Epithelial cell of prostate (primary cell): ENCODE measurements at places on chromosomes 13 and 19.

GRCh38 chr19:33629826-33630375 lies 8.1 kb downstream of the CHST8 start:
- no peak for DNase-seq

- DNase-seq: no peak
Observed at GRCh38 chr19:7292950-7293761, 1.1 kb downstream of the INSR start.

- DNase-seq: no peak
Observed at GRCh38 chr19:49555600-49556411, 24.6 kb downstream of the NOSIP start.

- DNase-seq: no peak
Observed at GRCh38 chr19:52234406-52234805, 35.0 kb upstream of the ZNF766 start.

GRCh38 chr19:30017172-30017571 lies 75.1 kb downstream of the URI1 start:
- no peak for DNase-seq

DNA sequence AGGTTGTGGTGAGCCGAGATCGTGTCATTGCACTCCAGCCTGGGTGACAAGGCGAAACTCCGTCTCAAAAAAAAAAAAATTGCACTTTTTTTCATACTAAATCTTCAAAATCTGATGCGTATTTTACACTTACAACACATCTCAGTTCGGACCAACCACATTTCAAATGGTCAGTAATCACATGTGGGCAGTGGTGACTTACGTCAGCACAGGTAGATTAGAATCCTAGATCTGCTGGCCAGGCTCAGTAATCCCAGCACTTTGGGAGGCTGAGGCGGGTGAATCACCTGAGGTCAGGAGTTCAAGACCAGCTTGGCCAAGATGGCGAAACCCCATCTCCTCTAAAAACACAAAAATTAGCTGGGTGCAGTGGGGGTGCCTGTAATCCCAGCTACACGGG lies 1.6 kb upstream of the FARSA start:
- DNase-seq: no peak

DNA sequence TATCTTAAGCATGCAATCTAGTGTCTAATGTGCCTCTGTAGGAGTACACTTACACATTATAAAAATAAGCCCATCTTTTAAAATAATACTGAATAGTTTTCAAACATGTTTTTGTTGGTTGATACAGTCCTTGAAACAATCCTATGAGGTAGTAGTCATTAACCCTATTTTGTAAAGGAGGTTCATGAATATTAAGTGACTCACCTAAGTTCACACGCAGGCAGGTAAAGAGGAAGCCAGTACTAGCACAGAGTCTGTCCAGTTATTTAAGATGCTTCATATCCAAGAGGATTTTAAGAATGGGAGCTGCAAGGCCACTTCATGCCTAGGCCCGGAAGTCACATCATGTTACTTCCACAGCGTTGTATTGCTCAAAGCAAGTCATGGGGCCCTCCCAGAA lies 121.0 kb upstream of the MAB21L1 start:
- DNase-seq: no peak

- no peak for DNase-seq
Observed at GRCh38 chr19:51034704-51035103, at the start of gene KLK12. KLK12 (minus strand) TSS chr19:51035002; CDS start chr19:51034621, 381 bp downstream.

DNA sequence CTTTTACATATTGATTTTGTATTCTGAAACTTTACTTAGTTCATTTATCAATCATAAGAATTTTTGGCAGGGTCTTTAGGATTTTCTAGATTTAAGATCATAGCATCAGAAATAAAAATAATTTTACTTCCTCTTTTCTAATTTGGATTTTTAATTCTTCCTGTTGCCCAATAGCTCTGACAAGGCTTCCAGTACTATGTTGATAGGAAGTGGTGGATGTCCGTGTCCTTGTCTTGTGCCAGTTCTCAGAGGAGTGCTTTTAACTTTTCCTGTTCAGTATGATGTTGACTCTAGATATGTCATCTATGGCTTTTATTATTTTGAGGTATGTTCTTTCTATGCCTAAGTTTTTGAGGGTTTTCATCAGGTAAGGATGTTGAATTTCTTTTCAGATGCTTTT lies 7.7 kb upstream of the KIR2DL4 start:
- no peak for DNase-seq

GRCh38 chr19:32269831-32270230 lies 75.6 kb upstream of the ZNF507 start:
- DNase-seq: no peak

DNA sequence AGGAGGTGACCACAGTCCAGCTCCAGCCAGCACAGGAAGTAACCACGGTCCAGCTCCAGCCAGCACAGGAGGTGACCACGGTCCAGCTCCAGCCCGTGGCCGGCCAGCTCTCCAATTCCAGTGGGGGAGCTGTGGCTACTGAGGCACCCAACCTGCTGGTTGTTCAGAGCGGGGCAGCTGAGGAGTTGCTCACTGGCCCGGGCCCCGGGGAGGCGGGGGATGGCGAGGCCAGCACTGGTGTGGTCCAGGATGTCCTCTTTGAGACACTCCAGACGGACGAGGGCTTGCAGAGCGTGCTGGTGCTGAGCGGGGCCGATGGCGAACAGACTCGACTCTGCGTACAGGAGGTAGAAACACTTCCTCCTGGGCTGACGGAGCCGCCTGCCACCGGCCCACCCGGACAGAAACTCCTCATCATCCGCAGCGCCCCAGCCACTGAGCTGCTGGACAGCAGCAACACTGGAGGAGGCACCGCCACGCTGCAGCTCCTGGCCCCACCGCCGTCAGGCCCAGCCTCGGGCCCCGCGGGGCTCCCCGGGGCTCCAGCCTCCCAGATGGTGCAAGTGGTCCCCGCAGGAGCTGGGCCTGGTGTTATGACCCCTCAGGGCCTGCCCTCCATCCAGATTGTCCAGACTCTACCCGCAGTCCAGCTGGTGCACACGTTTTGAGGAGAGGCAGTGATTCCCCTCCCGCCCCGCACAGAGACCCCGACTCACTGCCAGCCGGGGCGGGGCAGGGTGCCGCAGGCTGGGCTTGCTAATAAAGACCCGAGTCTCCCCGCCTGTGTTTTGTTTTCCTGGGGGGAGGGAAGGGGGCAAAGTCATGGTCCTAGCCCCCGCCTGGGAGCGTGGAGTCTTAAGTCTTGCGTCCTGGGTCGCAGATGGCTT lies 1.0 kb upstream of the NAT14 start:
- DNase-seq: no peak

DNA sequence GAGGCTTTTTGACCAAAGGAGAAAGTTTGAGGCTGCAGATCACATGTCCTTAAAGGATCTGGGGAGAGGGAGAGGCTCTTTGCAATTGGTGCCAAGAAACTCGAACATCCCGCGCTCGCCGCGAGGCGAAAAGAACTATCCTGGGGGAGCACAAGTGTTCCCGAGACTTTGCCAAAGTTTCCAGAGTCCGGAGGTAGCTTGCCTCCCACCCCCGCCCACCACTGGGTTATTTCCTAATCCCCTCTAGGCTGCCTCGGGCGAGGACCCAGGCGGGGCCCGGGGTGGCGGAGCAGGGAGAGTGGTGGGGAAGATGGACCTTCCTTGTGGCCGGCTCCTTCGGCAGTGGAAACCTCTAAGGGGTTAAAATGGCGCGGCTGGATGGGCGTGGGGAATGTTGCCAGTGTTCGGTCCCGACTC lies 114.5 kb downstream of the KCNRG start:
- DNase-seq: no peak

DNA sequence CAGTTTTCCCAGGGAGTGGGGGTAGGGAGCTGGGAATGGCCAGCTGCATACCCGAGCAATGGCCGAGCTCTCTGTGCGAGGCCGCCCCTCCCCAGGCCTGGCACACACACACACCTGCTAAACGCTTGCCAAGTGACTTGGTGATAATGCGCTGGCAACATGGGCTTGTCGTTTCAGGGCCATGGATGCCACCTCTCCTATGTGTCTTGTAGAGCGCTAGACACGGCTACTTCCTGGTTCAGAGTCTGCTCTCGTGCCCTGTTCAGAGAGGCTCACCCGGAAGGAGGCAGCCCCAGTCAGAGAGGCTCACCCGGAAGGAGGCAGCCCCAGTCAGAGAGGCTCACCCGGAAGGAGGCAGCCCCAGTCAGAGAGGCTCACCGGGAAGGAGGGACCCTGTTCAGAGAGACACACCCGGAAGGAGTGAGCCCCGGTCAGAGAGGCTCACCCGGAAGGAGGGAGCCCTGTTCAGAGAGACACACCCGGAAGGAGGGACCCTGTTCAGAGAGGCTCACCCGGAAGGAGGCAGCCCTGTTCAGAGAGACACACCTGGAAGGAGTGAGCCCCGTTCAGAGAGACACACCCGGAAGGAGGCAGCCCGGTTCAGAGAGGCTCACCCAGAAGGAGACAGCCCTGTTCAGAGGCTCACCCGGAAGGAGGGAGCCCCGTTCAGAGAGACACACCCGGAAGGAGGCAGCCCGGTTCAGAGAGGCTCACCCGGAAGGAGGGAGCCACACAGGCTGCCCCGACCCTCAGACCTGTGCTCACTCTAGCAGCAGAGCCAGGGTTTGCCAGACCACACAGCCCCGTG lies 4.2 kb downstream of the ADPRHL1 start:
- peak; percentile 75 for DNase-seq

GRCh38 chr13:113299951-113300350 lies 2.9 kb downstream of the LAMP1 start:
- no peak for DNase-seq

DNA sequence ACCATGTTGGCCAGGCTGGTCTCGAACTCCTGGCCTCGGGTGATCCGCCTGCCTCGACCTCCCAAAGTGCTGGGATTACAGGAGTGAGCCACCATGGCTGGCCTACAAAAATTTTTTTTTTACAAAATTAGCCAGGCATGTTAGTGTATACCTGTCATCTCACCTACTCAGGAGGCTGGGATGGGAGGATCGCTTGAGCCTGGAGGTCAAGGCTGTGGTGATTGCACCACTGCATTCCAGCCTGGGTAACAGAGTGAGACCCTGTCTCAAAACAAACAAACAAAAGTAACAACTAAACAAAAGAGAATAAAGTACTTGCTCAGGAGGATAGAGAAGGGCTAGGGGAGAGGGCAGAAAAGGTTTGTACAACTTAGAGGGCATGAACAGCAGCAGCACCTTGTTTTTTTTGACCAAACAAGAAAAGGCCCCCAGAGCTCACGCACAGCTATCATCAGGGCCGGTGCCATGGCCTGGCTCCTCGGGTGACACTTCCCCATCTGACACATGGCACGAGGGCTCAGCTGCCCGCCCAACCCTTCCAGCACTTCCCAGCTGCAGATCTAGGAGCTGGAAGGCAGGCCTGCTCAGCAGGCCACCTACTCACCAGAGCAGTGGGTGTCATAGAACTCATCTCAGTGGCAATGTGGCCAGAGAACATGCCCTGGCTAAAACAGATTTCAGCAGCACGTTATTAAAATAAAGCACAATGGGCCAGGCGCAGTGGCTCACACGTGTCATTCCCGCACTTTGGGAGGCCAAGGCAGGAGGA lies 8.6 kb upstream of the SLC7A9 start:
- no peak for DNase-seq

GRCh38 chr19:3095441-3096191 lies 1.5 kb downstream of the GNA11 start:
- no peak for DNase-seq

DNA sequence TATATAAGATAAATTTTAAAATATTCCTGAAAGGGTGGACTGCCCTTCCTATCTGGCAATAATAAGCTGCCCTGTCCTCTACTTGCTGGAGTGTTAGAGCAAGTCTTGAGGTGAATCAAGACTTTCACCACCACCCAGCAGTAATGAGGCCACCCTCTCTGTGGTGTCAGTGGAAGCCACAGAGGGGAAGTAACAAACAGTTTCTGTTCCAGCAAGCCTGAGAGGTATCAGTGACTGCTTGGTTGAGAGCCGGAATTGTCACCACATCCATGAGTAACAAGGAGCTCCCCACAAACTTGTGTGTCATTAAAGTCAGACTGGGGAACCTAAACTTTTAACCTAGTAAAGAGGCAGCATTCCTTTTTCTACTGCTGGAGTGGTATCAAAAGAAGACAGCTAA lies 532.7 kb upstream of the SPRY2 start:
- no peak for DNase-seq

DNA sequence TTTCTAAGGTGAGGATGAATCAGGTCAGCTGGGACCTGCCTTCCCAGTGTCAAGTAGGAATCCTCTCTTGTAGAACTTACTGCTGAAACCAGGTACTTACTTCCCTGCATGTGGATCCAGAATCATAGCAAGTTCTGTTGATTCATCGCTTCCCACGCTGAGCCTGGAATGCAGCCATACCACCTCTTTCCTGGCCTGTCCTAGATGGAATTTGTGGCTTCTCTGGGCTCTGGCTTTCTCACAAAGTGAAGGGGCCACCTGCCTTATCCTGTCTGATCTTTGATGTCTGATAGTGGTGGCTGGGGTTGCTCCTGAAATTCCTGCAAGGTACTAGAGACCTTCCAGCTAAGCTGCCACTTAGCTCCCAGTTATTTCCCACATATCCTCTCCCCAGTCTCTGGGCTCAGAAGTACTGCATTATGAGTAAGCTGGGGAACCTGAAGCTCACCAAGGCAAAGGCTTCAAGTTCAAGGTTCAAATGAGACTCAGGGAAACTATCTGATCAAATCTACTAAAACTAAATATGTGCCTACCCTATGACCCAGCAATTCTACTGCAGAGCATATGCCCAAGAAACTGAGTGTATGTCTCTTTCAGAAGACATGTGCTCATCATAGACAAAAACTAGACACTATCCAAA lies 103.5 kb downstream of the SUCLA2 start:
- DNase-seq: no peak

DNA sequence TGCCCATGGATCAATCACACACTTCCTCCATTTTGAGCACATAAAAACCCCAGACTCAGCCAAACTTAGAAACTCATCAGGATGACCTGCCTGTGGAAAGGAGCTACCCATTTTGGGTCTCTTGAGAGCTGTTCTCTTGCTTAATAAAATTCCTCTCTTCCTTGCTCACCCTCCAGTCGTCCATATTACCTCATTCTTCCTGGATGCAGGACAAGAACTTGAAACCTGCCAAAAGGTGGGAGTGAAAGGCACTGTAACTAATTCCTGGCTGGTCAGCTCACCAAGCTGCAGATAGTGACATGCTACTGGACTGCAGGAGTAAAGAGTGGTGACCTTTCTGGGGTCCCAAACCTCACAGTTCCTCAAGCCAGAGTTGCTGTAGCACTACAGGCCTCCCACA lies 20.2 kb downstream of the LIG4 start:
- no peak for DNase-seq

DNA sequence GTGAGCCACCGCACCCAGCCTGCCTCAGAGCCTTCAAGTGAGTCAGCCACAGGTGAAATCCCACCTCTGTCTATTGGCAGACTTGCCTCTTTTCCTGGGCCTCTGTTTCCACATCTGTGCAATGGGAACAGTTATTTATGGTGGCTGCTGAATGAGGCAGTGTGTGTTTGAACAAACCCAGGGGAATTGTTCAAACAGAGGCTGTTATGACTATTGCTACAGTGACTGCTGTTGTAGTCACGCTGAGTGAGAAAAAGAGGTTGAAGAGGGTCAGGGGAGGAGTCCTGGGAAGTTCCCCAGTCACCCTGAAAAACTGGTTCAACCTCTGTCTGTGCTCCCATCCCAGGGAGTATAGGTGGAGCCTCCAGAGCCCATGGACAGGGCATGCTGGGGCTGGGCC lies at the start of gene CEACAM19:
Gene CEACAM19, plus strand, starts transcription at position 83 of the 400 bp plus-strand sequence. CDS start 450 bp downstream, outside the sequence.
- DNase-seq: peak; percentile 83

- DNase-seq: no peak
Observed at GRCh38 chr13:35164324-35164932, 222.4 kb downstream of the NBEA start.
